ENCODE measurements at places on chromosomes 2 and 18.

GRCh38 chr2:85560812-85561279 is 447 bp downstream of the GGCX start:
- DNase-seq, result no peak

DNA sequence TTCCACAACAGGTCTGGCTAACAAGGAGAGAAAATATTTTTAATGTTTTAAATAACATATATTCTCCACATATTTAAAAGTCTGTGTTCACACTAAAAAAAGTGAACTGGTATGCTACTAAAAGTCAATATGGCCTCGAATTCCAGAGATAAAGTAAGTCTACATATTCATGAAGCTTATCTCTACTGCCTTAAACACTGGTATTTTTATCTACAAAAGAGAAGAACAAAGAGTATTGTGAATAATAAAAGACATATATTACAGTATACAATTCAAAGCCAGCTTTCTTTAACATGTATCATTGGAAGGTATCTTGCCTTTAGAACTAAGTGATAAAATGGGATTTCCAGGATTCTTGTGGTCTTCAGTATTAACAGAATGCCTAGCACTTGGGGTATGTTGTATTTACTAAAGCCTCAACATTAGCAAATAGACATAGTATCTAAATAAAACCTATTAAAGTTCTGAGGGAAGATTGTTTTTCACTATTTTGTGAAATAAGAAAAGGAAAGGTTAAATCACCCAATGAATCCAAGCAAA is 302.8 kb upstream of the CCDC68 start:
- DNase-seq, result no peak

GRCh38 chr2:75200140-75201096 is 1.1 kb upstream of the TACR1 start:
- DNase-seq, result peak; percentile 11

- DNase-seq, result no peak
Observed at GRCh38 chr2:118300832-118301231, 212.6 kb downstream of the INSIG2 start.

- DNase-seq, result no peak
Observed at GRCh38 chr18:45752681-45753080, 28.7 kb downstream of the SLC14A1 start.

DNA sequence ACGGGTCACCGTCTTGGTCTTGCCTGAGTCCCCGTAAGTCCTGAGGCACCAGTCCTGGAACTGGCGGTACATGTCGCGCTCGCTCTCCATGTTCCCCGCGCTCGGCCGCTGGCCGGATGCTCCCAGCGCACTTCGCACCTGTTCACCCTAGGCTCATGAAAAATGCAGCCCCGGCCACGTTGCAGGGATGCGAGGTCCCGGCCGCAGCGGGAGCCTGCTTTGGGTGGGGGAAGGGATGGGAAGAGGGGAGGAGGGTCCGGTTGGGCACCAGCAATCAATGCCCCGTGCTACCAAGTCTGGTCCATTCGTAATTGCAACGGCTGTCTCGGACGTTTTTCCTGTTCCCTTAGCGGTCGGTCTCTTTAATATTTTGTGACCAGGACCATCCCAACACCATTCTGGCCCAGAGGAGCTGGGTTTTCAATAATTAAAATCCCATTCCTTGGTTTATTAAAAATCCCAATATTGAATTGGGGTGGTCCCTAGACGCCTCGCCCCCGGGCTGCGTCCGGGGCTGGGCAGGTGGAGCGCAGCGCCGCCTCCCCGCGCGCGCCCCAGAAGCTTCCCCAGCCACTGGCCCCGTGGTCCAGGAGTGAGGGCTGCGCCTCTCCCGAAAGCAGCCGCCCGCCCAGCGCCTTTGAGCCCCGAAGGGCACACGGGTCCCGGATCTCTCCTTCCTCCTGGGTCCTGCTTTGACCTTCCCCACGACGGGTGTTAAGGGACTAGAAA is 1.4 kb downstream of the NOL4 start:
- no peak for DNase-seq

GRCh38 chr18:2442006-2442405 is 129.3 kb downstream of the METTL4 start:
- DNase-seq, result no peak

GRCh38 chr18:40613721-40614120 is 1341.3 kb upstream of the PIK3C3 start:
- no peak for DNase-seq

DNA sequence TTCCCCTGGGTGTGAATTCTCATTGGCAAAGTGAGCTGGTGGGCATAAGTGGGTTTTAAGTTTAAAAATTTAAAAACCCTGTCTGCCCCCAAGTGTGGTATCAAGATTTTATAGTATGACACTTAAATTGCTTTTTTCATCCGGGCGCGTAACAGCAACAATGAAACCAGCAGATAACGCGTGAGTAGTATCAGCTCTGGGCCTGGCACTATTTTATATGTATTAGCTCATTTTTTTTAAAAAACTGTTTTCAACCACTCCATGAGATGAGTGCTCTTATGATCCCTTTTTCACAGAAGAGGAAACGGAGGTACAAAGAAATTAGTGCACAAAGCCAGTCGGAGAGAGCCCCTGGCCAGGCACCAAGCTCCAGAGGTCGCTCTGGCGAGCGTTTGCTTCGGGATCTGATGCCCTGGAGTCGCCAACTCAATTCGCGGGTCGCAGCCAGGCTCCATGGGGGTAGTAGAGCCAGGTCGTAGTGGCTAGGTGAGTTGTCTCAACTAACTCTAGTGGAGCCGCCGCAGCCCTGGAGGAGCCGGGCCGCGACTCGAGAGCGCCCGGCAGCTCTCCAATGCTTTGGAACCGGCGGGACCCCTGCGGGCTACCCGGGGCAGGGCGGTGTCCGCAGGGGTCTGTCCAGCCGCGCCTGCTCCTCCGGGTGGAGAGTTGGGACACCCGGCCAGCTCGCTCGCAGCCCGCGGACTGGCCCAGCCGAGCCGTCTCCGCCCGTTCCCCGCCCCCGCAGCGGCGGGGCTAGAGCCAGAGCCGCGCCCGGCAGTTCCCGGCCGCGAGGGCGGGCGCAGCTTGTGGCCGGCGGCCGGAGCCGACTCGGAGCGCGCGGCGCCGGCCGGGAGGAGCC is at the start of gene IL1R1:
Gene IL1R1, plus strand, starts transcription at position 777 of the 859 bp plus-strand sequence. CDS start 14,979 bp downstream, outside the sequence.
- no peak for DNase-seq

- DNase-seq, result peak; percentile 91
Observed at GRCh38 chr2:86035883-86036668, 69.6 kb downstream of the POLR1A start.

DNA sequence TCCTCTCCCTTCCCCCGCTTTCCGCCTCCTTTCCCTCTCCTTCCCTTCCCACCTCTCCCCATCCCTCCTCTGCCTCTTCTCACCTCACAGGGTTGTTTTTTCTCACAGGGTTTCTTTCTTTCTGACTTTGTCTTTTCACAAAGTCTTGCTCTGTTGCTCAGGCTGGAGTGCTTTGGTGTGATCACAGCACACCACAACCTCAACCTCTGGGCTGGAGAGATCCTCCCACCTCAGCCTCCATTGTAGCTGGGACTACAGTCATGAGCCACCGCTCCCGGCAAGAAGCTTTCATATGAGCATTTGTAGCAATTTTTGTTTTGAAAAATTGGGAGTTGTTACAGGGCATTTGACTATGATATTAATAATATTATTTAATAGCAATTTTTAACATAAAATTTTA is 32.9 kb downstream of the ACSL3 start:
- no peak for DNase-seq

DNA sequence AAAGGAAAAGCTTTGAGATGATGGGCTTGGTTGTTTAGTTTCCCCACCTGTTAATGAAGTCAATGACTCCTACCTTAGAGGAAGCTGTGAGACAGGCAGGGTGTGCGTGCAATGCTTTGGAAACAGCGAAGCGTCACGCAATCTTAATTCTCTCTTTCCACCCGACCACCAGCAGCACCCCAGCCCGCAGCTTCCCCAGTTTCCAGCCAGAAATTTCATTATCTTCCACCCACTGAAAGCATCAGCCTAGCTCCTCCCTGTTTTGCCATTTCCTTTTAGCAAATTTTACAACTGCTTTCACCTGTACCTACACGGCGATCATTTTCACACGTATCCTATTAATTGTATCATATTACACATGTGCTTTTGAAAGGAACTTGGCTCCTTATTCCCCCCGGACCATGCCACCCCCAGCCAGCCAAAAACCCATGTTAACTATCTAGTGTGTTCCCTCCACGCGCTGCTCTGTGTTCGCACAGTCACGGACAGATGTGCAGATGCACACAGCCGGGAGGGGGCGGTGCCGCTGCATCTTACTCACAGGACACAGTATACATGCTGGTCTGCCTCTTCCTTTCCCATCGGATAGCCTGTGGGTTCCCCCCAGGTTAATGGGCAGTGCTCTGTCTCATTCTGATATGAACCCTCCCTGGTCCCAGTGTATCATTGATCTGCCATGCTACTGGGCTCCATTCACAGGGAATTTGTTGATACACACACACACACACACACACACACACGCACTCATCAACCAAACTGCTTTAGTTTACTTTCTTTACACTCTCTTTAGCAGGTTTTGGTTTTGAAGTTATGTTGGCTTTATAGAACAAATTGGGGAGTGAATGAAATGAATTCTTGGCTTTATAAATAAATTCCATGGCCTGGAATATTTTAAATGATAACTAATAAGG is 22.4 kb downstream of the CYP27C1 start:
- DNase-seq, result peak; percentile 52

DNA sequence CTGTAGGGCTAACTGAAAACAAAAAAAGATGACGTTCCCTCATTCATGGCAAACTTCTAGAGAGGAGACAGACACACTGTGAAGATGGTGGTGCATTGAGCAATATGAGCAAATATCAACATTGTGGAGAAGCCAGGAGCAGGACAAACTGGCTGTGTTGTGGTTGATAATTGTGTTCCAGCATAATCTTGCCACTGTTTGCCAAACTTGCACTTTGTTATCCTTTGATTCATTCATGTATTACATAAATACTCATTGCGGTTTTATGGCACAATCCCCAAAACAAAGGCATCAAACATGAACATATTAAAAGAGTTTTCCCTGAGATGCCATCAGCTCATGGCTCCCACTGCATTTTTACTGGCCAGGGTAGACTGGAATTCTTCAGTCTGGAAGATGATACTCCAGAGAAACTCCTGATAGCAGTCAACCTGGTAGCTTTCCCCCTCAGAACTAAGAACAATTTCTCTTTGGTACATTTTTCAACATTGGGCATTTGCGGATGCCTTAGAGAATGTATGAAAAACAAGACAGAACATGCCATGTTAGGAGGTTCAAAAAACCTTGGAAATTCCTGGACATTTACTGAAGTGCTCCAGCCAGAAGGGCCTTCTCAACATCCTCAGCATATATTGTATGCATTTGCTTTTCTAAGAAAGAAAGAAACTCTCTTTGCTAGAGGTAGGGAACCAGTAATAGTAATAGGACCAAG is 487.4 kb upstream of the CELF4 start:
- no peak for DNase-seq

DNA sequence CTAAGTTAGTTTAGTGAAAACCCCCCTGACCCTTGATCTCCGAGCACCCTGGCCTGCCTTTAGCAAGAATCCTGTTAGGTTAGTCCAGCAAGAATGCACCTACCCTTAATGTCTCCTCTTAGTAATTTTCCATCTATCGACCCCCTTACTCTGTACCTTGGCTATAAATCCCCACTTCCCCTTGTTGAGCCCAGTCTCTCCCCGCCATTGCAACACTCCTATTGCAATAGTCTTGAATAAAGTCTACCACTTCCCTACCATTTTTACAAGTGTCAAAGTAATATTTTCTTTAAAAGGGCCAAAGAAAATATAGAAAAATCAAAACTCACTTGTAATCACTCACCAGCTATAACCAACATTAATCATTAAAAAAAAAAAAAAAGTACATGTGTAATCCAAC is 4.2 kb upstream of the ZBTB7C start:
- no peak for DNase-seq

DNA sequence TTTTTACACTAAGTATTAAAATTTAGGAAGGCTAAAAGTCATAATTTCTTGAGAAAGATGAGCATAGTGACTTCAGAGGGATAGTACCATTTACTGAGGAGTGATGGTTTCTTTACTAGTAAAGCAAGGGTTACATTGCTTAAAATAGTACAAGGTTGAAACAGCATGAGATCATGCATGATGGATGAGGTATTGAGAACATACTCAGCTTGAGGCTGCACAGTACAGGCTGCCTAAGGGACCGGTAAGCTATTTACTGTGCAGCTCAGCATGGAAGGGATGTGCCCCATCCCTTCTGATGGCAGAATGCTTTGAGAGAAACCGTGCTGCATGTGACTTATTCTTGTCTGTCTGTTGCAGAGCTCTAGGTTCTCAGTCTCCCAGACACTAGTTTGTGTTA is 122.1 kb downstream of the EML6 start:
- no peak for DNase-seq

DNA sequence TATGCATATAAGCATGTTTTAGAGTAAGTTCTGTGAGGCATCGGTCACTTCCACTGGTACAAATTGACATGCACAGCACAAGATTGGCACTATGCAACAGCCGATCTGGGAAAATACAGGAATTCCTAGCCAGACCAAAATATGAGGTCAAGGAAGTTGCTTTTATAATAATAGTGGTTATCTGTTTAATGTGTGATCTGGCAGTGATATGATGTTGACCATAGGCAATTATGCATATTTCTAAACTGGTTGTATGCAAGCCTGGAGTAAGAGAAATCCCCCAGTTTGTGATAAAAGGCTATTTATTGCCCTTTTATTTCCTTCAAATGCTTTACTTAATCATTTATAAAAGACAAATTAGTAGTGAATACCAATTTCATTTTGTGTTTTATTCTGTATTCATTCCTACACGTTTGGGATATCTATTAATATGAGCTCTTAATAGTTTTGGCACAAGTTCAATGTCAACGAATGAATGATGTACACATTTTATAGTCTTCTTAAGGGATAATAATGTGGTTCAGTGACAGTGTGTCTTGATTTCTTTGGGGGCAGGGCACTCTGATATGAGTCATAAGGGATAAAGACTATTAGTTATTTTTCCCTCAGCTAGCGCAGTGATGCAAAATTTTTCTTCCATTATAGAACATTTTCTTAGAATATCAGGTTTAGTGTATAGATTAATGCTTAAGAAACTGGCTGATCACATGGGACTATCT is 34.7 kb upstream of the ZEB2 start:
- no peak for DNase-seq

- no peak for DNase-seq
Observed at GRCh38 chr2:238968616-238969384, 120.9 kb downstream of the TWIST2 start.

GRCh38 chr2:236545814-236546480 is 23.7 kb upstream of the ACKR3 start:
- DNase-seq, result no peak

- no peak for DNase-seq
Observed at GRCh38 chr18:7609617-7610016, 42.5 kb downstream of the PTPRM start.

DNA sequence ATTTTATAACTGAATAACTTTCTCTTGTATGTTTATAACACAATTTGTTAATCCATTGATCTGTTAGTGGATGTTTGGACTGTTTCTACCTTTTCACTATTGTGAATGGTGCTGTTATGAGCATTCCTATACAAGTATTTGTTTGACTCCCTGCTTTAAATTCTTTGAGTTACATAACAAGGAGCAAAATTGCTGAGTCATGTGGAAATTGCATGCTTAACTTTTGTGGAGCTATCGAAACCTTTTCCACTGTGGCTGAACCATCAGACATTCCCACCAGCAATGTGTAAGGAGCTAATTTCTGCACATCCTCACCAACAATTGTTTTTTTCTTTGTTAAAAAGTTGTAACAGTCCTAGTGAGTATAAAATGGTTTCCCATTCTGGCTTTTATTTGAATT is 415.5 kb downstream of the CBLN2 start:
- DNase-seq, result no peak

GRCh38 chr2:9206991-9207640 is 504 bp downstream of the ASAP2 start:
- no peak for DNase-seq
